ENCODE measurements at places on chromosomes 13 and 19.
A peak's percentile ranks its signal among the peaks of the same experiment; 100 is the strongest.

DNA sequence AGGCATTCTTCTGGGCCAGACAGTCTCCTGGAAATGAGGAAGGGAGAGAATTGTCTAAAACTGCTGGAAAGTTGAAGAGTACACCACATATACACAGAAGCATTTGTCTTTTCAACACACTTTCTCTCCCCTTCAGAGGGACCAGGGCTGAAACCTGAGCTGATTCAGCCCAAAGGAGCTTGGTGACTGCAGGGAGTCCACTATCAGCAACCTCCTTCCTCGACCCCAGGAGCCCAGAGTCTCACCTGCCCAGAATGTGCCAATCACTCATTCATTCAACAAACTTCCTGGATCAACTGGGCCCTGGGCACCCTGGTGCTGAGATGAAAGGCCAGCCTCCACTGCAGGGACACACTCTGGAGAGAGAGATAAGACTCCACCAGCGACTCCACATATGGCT lies 128.9 kb upstream of the VSTM2B start:
- no peak for DNase-seq

GRCh38 chr13:110206185-110206584 lies 100.8 kb downstream of the COL4A1 start:
- no peak for DNase-seq

- no peak for DNase-seq
Observed at GRCh38 chr19:56746367-56746766, 74.8 kb upstream of the ZNF835 start.

GRCh38 chr13:25217023-25217885 lies 45.2 kb upstream of the AMER2 start:
- no peak for DNase-seq

- no peak for DNase-seq
Observed at GRCh38 chr13:52344108-52344507, 61.9 kb downstream of the THSD1 start.

- no peak for DNase-seq
Observed at GRCh38 chr13:23741879-23742510, 147.2 kb downstream of the MIPEP start.

GRCh38 chr13:107252428-107252827 lies 684.5 kb upstream of the ARGLU1 start:
- DNase-seq: no peak

DNA sequence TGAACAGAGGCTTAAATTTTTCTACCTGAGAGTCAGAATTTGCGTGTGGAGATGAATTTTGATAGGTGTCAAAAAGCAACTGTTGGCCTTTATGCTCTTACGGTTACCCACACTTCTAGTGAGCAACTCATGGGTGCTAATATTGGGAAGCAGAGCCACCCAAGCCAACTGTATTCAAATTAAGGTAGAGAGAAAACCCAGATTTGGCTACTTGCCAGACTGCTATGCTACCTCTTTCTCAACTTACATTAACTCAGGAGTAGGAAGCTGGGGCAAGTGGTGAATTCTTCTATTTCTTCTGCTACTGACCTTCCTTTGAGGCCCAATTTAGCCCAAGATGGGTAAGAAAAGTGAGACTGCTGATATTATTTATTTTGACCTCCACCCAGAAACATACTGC lies 83.9 kb downstream of the OLFM4 start:
- no peak for DNase-seq

GRCh38 chr19:18291590-18292461 lies 10.4 kb upstream of the JUND start:
- peak; percentile 54 for DNase-seq

- DNase-seq: no peak
Observed at GRCh38 chr13:94408314-94409036, 71.0 kb downstream of the DCT start.

DNA sequence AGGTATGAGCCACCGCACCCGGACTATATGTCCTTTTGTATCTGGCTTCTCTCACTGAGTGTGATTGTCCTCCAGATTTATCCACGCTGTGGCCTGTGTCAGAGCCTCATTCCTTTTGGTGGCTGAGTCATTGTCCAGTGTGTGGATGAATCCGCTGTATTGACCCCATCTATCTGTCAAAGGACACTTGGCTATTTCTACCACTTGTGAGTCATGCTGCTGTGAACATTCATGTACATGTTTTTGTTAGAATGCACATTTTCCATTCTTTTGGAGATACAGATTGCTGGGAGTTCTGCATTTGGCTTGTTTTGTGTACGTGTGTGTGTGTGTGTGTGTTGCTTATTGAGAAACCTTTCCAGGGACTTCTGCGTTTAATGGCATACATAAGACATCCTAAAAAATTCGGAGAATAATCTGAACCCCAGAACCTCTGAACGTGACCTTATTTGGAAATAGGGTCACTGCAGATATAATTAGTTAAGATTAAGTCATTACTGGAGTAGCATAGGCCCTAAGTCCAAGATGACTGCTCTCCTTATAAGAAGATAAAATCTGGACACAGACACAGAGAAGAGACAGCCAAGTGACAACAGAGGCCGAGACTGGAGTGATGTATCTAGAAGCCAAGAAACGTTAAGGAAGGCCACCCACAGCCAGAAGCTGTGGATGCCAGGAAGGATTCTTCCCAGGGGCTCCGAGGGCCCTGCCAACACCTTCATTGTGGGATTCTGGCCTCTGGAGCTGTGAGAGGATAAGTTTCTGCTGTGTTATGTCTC lies 4.9 kb upstream of the GIPC3 start:
- DNase-seq: peak; percentile 42

DNA sequence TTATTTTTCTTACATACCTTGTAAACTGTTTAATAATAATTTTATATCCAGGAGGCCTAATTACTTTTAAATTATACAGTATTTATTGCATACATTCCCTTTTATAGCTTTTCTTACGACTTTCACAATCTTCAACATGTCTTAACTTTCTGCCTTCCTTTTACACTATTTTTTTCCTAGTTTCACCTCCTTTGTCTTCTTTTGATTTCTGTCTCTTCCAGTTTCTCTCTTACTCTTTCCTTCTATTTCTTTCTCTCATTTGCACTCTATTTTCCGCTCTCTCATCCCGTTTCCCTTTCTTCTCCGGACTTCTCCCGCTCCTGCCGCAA lies 11.5 kb downstream of the ZNF552 start:
- no peak for DNase-seq

DNA sequence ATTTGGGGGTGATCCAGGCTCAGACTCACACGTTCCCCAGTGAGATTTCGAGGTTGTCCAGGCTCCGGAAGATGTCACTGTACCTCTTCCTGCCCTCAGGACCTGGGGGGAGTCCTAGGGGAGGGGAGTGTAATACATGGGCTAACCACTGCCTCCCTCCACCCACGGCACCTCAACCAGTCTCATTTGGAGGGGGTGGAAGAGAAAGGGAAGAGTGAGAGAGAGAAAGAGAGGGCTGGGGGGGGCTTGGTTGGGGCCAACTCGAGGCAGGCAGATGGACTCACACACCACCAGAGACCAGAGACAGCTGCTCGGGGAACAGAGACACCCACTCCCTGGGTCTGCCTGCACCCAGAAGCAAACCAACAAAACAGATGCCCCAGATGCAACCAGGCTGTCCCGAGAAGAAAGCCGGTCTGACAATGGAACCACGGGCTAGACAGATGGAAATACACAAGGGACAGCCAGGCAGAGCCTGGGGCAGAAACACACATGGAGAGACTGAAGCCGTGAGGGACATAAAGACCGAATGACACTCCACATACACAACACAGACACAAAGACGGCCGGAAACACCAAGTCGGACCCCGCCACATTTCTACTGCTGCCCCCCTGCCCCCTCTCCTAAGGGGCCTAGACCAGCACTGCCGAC lies 825 bp downstream of the GMIP start:
- no peak for DNase-seq

GRCh38 chr19:38024992-38025908 lies 118.2 kb downstream of the SIPA1L3 start:
- no peak for DNase-seq

GRCh38 chr13:97327086-97327485 lies 105.0 kb downstream of the MBNL2 start:
- DNase-seq: no peak

DNA sequence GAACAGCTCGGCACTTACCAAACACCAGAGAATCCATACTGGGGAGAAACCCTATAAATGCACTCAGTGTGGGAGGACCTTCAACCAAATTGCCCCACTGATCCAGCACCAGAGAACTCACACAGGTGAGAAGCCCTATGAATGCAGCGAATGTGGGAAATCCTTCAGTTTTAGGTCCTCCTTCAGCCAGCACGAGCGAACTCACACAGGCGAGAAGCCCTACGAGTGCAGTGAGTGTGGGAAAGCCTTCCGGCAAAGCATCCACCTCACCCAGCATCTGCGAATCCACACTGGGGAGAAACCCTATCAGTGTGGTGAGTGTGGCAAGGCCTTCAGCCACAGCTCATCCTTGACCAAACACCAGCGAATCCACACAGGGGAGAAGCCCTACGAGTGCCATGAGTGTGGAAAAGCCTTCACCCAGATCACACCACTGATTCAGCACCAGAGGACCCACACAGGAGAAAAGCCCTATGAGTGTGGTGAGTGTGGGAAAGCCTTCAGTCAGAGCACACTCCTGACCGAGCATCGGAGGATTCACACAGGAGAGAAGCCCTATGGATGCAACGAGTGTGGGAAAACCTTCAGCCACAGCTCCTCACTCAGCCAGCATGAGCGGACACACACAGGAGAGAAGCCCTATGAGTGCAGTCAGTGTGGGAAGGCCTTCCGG lies 8.3 kb downstream of the ZNF135 start:
- DNase-seq: no peak

DNA sequence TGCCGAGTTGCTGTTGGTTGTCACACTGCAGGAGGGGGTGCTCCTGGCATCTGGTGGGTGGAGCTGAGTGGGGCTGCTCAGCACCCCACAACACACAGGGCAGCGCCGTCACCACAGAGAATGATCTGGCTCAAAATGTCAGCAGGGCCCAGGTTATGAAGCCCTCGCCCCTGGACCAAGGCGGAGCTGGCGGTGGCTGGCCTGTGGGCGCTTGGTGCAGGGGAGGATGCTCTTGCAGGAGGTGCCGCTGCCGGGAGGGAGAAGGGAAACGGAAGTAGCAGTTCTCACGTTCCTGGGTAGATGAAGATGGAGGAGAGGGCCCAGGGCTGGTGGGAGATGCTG lies 14.2 kb upstream of the LENG8 start:
- DNase-seq: no peak
